ENCODE measurements at places on chromosomes 13 and 19. TPM values are rescaled to one million over a fixed set of nuclear protein-coding genes. Genes with fewer than 3 reads are reported as not detected.

ZNF615 gene
- total RNA-seq, result 16.8 TPM

MEIOSIN gene
- total RNA-seq, result not detected

TMC4 gene
- total RNA-seq, result not detected

ZNF878 gene
- total RNA-seq, result 0.29 TPM

GPR4 gene
- total RNA-seq, result not detected

NOTCH3 gene
- 0.05 TPM for total RNA-seq

C3 gene
- total RNA-seq, result 2.0 TPM

ZNF837 gene
- total RNA-seq, result 4.2 TPM

FFAR2 gene
- total RNA-seq, result 0.15 TPM

SLC25A41 gene
- total RNA-seq, result 0.30 TPM

IRGC gene
- total RNA-seq, result not detected

F10 gene
- total RNA-seq, result not detected

ANKRD24 gene
- total RNA-seq, result 1.4 TPM

CCNA1 gene
- total RNA-seq, result 0.51 TPM

KISS1R gene
- total RNA-seq, result 0.56 TPM

ADAMTSL5 gene
- total RNA-seq, result not detected

CBLC gene
- total RNA-seq, result not detected

CAPN12 gene
- 28.6 TPM for total RNA-seq

WDR62 gene
- 1.9 TPM for total RNA-seq

SLC7A1 gene
- 23.1 TPM for total RNA-seq

KLF1 gene
- not detected for total RNA-seq

CACNG6 gene
- total RNA-seq, result not detected

PALM3 gene
- not detected for total RNA-seq

CPT1C gene
- total RNA-seq, result not detected

HIF3A gene
- total RNA-seq, result not detected

PIAS4 gene
- 56.8 TPM for total RNA-seq

MEGF8 gene
- total RNA-seq, result 26.5 TPM

ZNF835 gene
- total RNA-seq, result 10.1 TPM

SYCN gene
- total RNA-seq, result not detected

UHRF1 gene
- total RNA-seq, result 0.29 TPM

RAB11B gene
- 130 TPM for total RNA-seq

ZNF155 gene
- total RNA-seq, result 8.4 TPM

ZNF552 gene
- total RNA-seq, result 29.9 TPM

GRK1 gene
- total RNA-seq, result not detected

FCAR gene
- total RNA-seq, result not detected

PGLYRP1 gene
- total RNA-seq, result not detected

EFNB2 gene
- total RNA-seq, result 1.00 TPM

SRRM5 gene
- total RNA-seq, result 0.64 TPM

GPR18 gene
- 17.6 TPM for total RNA-seq

TEX101 gene
- not detected for total RNA-seq

CCNE1 gene
- total RNA-seq, result 2.5 TPM

MAB21L1 gene
- total RNA-seq, result not detected

FXYD7 gene
- 32.1 TPM for total RNA-seq

PSG1 gene
- total RNA-seq, result not detected

OR10H1 gene
- total RNA-seq, result 0.07 TPM

PSG2 gene
- not detected for total RNA-seq

ZNF426 gene
- 22.1 TPM for total RNA-seq

FCER2 gene
- 16.3 TPM for total RNA-seq

PODNL1 gene
- total RNA-seq, result not detected

TUBB4A gene
- total RNA-seq, result 21.9 TPM

Measured in B cell (primary cell).